MCF 10A (cell line): ENCODE measurements at places on chromosomes 2 and 18. TPM values are rescaled to one million over a fixed set of nuclear protein-coding genes. Genes with fewer than 3 reads are reported as not detected.
A peak's percentile ranks its signal among the peaks of the same experiment; 100 is the strongest.

DNA sequence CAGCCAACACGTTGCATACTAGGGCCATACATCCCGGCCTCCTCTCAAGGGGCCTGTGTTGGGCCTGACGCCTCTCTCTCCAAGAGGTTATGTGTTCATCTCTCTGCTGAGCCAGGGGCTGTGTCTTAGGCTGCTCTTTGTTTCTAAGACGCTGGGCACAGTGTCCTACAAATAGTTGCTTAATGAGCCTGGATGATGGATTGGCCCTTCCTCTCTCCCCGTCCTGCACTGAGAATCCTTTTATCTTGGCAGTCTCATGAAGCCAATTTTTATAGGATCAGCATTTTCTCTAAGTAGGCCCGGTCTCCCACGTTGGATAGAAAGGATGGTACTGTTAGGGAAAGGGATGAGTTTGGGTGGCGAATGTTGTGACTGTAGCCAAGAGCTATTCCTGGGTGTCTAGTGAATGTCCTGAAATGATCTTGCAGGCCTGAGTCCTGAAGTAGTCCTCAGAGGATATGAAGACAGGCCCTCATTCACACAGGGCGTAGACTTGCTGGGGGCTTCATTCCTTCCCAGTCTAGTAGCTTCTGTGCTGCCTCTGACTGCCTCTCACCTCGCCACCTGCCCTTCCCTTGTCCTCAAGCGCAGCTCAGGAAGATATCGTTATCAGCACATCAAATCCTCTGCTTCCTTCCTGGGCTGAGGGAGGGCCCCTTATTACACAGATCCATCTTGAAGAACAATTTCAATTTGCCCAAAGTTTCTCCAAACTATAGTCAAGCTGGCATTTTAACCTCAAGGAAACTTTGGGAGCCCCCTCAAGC lies 8.8 kb downstream of the LBH start:
- H3K27ac ChIP-seq: no peak overlapping the region
- DNase-seq: no peak
- peaks cover 14% of the 10 kb centered on the region for H3K4me1 ChIP-seq

GRCh38 chr2:181258720-181259119 lies 198.5 kb upstream of the ITGA4 start:
- H3K27me3 ChIP-seq: no peaks in the 10 kb centered on the region
- DNase-seq: no peak
- H3K4me3 ChIP-seq: no peak overlapping the region
- no peaks in the 10 kb centered on the region for H3K4me1 ChIP-seq

DNA sequence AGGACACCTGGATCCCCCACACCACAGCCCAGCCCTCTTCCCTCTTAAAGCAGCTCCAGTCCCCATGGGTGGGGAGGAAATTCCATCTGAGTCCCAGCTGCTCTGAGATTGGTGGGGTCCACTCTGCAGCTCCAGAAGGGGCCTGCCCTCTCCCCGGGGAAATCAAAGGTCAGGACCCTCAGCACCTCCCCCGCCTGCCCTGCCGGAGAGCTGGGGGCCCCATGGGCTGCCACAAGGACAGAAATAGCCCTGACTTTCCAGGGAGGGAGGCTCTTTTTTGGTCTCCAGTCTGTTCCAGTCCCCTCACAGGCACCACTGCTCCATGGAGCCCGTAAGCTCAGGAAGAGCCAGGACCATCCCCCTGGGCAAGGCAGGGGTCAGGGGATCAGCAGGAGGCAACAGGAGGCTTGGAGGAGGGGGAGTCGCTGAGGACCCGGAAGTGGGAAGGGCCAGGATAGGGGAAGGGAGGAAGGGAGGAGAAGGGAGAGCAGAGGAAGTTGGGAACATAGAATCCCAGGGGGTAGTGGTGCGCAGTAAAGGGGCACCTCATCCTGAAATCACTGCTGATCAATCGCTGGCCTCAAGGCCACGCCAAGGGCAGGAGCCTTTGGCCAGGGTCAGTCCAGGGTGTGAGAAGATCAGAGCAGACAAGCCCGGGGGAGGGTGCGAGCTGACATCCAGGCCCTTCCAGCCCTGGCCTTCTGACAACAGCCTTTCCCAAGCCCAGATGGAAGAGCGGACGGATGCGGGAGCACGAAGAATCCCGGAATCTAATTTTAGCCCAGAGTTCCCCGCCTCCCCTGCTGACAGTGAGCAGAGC lies 7.6 kb downstream of the ADRA2B start:
- no peak for DNase-seq
- no peaks in the 10 kb centered on the region for H3K36me3 ChIP-seq
- no peak overlapping the region for H3K4me3 ChIP-seq
- H3K4me1 ChIP-seq: no peaks in the 10 kb centered on the region
- no peak overlapping the region for H3K27ac ChIP-seq

GRCh38 chr2:120436885-120437603 lies 91.1 kb downstream of the INHBB start:
- no peak overlapping the region for H3K4me3 ChIP-seq
- no peak overlapping the region for H3K27ac ChIP-seq
- peaks cover 6% of the 10 kb centered on the region for H3K36me3 ChIP-seq
- H3K4me1 ChIP-seq: peaks cover 8% of the 10 kb centered on the region

DNA sequence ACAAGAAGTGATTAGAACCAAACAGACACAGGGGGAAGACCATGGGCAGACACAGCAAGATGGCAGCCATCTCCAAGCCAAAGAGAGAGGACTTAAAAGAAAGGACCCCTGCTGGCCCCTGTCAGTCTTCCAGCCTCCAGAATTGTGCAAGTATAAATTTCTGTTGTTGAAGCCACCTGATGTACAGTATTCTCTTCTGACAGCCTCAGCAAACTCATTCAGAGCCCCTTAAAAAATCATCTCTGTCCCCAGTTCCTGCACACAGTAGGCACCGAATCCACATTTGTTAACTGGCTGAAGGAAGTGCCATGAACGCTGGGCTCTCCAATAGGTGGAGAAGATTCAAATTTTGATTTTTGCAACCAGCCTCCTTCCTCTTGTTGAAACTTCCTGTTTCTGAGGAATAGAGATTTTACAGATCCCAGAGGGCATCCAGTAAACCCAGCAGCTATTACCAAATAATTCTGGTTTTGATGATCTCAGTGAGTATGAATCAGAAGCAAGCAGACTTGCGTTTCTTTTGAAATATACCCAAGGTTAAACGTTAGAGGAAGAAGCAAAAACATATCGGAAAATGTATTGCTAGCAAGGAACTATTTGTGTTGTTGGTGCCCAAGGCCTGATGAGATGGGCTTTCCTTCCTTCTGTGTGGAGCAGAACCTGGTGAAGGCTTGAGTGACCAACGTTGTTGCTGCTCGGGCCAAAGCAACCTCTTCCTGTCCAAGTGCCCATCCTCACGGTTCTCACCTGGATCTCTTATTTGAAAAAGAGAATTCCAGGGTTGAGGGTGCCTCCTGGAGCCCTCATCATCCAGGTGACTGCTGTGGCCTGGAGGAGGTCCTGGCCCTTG lies 47.7 kb upstream of the PLB1 start:
- peaks cover 50% of the 10 kb centered on the region for H3K4me1 ChIP-seq
- H3K27ac ChIP-seq: peak overlapping the region; percentile 88
- DNase-seq: peak; percentile 82
- H3K36me3 ChIP-seq: no peaks in the 10 kb centered on the region
- no peaks in the 10 kb centered on the region for H3K27me3 ChIP-seq

DNA sequence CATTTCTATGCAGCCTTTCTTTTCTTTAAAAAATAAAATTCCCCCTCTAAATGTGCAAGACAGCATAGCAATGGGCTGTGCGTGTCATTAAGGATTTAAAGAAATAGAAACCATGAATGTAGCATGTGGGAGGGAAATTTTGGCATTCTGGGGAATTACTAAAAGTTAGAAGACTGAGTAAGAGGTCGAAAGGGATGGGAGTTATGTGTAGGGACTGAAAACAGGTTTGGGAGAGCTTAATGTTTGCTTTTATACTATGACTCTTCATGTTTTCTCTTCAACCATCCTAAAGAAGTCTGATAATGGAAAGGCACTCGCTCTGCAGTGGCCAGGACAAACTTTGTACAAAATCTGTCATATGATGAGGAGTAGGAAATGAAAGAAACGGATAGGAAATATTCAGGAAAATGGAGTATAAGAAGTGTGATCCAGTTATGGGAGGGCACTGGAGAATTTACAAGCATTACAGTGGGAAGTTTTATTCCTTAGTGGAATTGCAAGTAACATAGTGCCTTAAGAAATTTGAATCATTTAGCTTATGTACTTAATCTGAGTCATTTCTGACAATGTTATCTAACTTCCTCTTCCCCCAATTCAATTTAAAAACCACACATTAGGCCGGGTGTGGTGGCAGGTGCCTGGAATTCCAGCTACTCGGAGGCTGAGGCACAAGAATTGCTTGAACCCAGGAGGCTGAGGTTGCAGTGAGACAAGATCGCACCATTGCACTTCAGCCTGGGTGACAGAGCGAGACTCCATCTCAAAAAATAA lies 20.6 kb downstream of the TMEM87B start:
- DNase-seq: no peak
- H3K36me3 ChIP-seq: peaks cover 51% of the 10 kb centered on the region
- H3K27ac ChIP-seq: no peak overlapping the region
- no peaks in the 10 kb centered on the region for H3K27me3 ChIP-seq

DNA sequence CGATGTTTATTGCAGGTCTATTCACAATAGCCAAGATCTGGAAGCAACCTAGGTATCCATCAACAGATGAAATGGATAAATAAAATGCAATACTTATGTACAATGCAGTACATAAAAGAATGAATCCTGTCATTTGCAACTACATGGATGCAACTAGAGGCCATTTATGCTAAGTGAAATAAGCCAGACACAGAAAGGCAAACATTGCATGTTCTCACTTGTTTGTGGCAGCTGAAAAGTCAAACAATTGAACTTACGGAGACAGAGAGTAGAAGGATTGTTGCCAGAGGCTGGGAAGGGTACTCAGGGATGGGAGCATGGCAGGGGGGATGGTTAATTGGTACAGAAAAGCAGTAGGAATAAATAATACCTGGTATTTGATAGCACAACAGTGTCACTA lies 563.9 kb downstream of the TMX3 start:
- no peak overlapping the region for H3K27ac ChIP-seq
- no peaks in the 10 kb centered on the region for H3K27me3 ChIP-seq
- H3K4me1 ChIP-seq: peaks cover 5% of the 10 kb centered on the region
- H3K36me3 ChIP-seq: no peaks in the 10 kb centered on the region
- no peak overlapping the region for H3K4me3 ChIP-seq

- H3K4me1 ChIP-seq: no peaks in the 10 kb centered on the region
- H3K4me3 ChIP-seq: no peak overlapping the region
- no peaks in the 10 kb centered on the region for H3K36me3 ChIP-seq
Observed at GRCh38 chr2:142325870-142326269, 195.1 kb upstream of the LRP1B start.

GRCh38 chr2:64133828-64134227 lies 10.4 kb downstream of the PELI1 start:
- no peak overlapping the region for H3K4me3 ChIP-seq
- peak; percentile 44 for DNase-seq
- peak overlapping the region; percentile 29 for H3K27ac ChIP-seq
- no peaks in the 10 kb centered on the region for H3K27me3 ChIP-seq

- H3K27me3 ChIP-seq: no peaks in the 10 kb centered on the region
- no peak overlapping the region for H3K4me3 ChIP-seq
- DNase-seq: peak; percentile 1
- no peaks in the 10 kb centered on the region for H3K4me1 ChIP-seq
- no peak overlapping the region for H3K27ac ChIP-seq
Observed at GRCh38 chr2:99776906-99777646, 287.3 kb upstream of the REV1 start.

GRCh38 chr2:86372133-86372532 lies 34.7 kb upstream of the REEP1 start:
- H3K4me3 ChIP-seq: no peak overlapping the region
- H3K27ac ChIP-seq: no peak overlapping the region
- H3K4me1 ChIP-seq: no peaks in the 10 kb centered on the region
- no peaks in the 10 kb centered on the region for H3K36me3 ChIP-seq
- H3K27me3 ChIP-seq: peaks cover 26% of the 10 kb centered on the region

DNA sequence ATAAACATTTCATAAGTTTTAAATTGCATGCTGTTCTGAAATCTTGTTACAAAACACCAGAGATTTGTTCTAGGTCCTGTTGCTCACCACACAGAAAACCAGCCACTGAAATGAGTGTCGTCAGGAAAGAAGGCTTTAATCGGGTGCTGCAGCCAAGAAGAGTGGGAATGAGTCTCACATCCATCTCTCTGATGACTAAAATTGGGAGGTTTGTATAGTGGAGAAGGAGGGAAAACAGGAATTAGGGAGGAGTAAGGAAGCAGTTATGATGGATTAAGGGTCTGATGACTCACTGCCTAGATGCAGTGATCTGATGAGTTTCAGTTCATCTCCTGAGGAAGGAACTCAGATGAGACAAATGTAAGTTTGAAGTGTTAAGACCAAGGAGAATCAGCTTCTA lies 42.1 kb upstream of the GPR39 start:
- no peaks in the 10 kb centered on the region for H3K27me3 ChIP-seq
- DNase-seq: no peak
- H3K36me3 ChIP-seq: no peaks in the 10 kb centered on the region
- no peak overlapping the region for H3K27ac ChIP-seq
- H3K4me1 ChIP-seq: no peaks in the 10 kb centered on the region

GRCh38 chr2:199458009-199458805 lies 468 bp upstream of the SATB2 start:
- H3K27ac ChIP-seq: no peak overlapping the region
- no peaks in the 10 kb centered on the region for H3K27me3 ChIP-seq
- peak; percentile 50 for DNase-seq
- H3K4me3 ChIP-seq: peak overlapping the region; percentile 77
- H3K36me3 ChIP-seq: no peaks in the 10 kb centered on the region
- H3K4me1 ChIP-seq: peaks cover 5% of the 10 kb centered on the region

- H3K4me1 ChIP-seq: peaks cover 6% of the 10 kb centered on the region
- H3K4me3 ChIP-seq: no peak overlapping the region
- H3K27ac ChIP-seq: no peak overlapping the region
- no peaks in the 10 kb centered on the region for H3K36me3 ChIP-seq
- no peaks in the 10 kb centered on the region for H3K27me3 ChIP-seq
- no peak for DNase-seq
Observed at GRCh38 chr2:174339561-174340399, 5.0 kb downstream of the SP9 start.

The UGT1A3 gene
- total RNA-seq: not detected in 2 replicates

The FOXD4L1 gene
- total RNA-seq: 0.63 and 0.98 TPM in 2 replicates

The BMP10 gene
- total RNA-seq: not detected in 2 replicates

The TCF23 gene
- not detected in 2 replicates for total RNA-seq

The ABCB6 gene
- total RNA-seq: 13.8 and 18.8 TPM in 2 replicates

The CFAP210 gene
- total RNA-seq: not detected in 2 replicates

The MIB1 gene
- 40.5 and 49.5 TPM in 2 replicates for total RNA-seq

The CDH19 gene
- total RNA-seq: not detected in 2 replicates

The GLI2 gene
- 0.61 and 0.74 TPM in 2 replicates for total RNA-seq

The SELENOI gene
- 43.8 and 51.0 TPM in 2 replicates for total RNA-seq

The ECEL1 gene
- not detected in 2 replicates for total RNA-seq

The CCDC150 gene
- total RNA-seq: 5.5 and 8.1 TPM in 2 replicates

The C1QL2 gene
- not detected in 2 replicates for total RNA-seq

The ACVR1C gene
- 0.12 and 0.17 TPM in 2 replicates for total RNA-seq

The SLC4A3 gene
- 4.2 and 4.7 TPM in 2 replicates for total RNA-seq

The PTMA gene
- total RNA-seq: 501 and 713 TPM in 2 replicates

The MFSD2B gene
- total RNA-seq: 0.26 TPM in 1 of 2 replicates, not detected in the other
